CD8-positive, alpha-beta T cell (primary cell): ENCODE measurements at places on chromosomes 4 and X. TPM values are rescaled to one million over a fixed set of nuclear protein-coding genes. Genes with fewer than 3 reads are reported as not detected.

DNA sequence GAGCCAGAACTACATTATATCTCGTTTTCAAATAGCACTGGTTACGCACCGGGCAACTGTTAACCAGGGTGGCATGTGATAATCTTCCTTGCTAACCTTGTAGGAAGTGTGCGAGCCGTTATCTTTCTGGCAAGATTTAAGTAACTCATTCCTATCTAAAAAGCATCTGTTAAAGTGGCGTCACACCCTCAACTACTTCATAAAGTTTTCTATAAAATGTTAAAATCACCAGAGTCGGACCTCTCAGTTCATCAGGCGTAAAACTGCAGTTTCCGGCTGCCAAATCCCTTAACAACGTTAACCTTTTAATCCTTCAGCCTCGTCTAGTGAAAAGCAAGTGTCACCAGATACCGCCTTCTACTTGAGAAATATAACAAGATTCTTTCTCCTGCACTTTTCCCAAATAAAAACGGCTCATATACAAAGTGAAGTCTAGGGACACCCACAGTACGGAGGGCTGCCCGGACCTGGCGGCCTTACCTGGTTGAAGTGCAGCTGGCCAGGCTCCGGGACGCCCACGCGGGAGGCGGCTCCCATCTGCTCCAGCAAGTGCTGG is 1.2 kb downstream of the SLC39A8 start:
- DNase-seq = no peak

- DNase-seq = no peak
Measured at GRCh38 chrX:110327336-110327735, 9.5 kb upstream of the AMMECR1 start.

DNA sequence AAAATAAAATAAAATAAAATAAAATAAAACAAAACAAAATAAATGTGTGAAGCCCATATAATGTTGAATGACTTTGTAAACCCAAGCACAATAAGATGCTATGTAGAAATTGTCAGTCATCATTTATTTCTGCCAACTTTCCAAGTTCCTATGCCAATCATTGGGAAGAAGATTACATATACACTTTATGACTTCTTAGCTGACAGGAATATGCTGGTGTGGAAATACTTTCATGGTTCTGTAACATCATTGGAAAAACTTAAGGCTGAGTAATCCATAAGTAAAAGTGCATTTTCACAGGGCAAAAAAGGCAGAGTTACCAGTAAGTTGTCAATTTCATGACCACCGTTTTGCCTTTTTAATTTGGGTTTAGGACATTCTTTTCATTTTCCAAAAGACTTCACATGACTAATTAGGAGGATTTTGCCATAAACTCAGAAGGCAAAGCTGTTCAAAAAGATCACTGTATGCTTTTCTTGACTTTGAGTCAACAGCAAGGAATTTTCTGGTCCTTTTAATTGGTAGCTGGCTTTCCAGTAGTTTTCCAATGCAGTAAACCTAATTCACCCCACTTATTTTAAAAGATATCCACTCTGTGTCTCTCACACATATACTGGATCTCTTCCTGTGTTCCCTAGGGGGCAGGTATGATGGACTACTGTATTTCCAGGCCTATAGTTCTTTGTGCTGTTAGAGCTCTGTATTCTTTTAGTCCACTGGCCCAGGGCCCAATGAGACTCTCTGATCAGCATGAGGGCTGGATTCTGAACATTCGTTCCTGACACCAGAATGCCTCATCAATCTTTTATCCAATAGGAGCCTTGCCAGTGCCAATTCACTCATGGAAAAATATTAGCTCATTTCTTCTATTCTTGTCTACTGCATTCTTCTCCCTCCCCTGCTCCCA is 26.2 kb upstream of the SCRG1 start:
- DNase-seq = no peak

- no peak for DNase-seq
Measured at GRCh38 chrX:122439831-122440230, 744.2 kb upstream of the GRIA3 start.

GRCh38 chrX:40700640-40701342 is 34.6 kb downstream of the MED14 start:
- DNase-seq = no peak

GRCh38 chr4:9942921-9943600 is 78.2 kb downstream of the SLC2A9 start:
- no peak for DNase-seq

GRCh38 chr4:40693946-40694345 is 55.8 kb upstream of the NSUN7 start:
- no peak for DNase-seq

GRCh38 chr4:113248320-113248719 is 198.9 kb downstream of the ANK2 start:
- DNase-seq = no peak

DNA sequence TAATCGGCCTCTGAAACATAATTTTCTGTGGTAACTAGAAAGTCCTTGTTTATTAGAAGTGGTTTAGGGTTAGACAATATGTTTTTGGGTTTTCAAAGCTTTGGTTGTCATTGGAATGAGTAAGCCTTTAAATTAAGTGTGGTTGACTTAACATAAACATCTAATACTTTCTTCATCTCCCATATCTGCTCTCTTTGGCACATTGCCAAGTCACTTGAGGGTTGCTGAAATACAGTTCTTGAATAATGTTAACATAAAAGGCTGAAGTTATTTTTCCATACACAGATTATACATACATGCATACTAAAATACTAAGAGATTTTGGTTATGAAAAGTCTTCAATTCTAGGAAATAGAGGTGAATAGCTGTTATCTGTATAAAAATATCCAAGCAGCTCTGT is 241.7 kb upstream of the BMP3 start:
- DNase-seq = peak; percentile 10

DNA sequence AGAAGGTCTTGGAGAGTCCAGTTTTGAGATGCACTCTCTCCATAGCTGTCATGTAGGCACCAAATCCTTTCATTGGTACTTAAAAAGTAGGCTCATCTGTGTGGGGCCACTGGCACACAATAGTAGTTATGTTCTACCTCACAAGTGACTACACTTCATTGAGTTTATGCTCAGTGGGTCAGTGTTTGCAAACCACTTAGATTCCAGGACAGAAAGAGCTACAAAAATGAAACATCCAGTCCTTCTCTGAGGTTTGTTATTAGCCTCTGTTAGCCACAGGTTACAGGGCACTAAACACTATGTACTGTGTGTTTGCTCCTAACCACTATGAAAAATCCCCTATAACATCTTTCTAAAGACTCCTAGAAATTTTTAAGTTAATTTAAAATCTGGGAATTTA is 13.8 kb downstream of the RAB28 start:
- DNase-seq = no peak

DNA sequence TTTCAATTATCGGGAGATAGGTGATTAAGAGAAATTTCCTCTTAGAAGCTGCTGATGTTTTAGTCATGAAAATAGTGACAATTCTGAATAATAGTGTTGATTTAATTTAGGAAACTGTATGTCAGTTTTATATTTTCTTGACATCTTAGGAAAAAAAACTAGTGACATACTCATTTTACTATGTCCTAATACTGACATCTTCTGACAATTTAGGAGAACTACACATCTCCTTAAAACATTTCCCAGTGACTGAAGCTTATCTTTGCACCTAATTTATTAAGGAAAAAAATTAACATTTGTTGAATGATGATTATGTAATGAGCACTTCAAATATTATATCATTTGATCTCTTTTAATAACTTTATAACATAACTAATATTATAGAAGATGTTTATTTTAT is 42.0 kb upstream of the RBMXL3 start:
- DNase-seq = no peak

GRCh38 chr4:87913896-87914295 is 61.6 kb upstream of the SPP1 start:
- DNase-seq = no peak

- DNase-seq = no peak
Measured at GRCh38 chr4:85676850-85677590, 202.1 kb downstream of the ARHGAP24 start.

GRCh38 chr4:185966549-185966948 is 102.4 kb upstream of the TLR3 start:
- no peak for DNase-seq

GRCh38 chr4:98546910-98547594 is 111.4 kb downstream of the TSPAN5 start:
- DNase-seq = no peak

GRCh38 chrX:149213264-149213663 is 291.8 kb downstream of the IDS start:
- no peak for DNase-seq

DNA sequence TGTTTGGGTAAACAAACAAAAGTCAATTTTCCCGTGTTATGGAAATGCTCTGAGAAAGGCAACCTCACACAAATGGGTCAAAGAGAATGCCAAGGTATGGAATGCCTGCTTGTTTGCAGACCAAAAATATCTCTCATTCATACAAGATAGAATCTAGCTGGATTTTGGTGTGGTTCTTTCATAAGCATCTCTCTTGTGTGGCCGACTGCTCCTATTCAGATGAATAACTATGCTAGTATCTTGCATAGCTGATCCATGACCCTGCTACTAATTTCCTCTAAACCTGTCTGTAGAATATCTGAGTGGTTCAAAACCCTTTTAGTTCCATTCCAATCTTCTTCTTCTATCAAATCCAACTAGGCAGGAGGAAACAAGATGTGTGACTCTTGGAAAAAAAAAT is 28.2 kb upstream of the SORBS2 start:
- DNase-seq = no peak

GRCh38 chr4:53321151-53321983 is 44.5 kb downstream of the SCFD2 start:
- no peak for DNase-seq

GRCh38 chr4:100581337-100581736 is 63.5 kb upstream of the EMCN start:
- DNase-seq = no peak

- no peak for DNase-seq
Measured at GRCh38 chr4:5611750-5612149, 96.6 kb downstream of the EVC2 start.

- DNase-seq = no peak
Measured at GRCh38 chr4:75790024-75790423, 65.6 kb downstream of the USO1 start.

DNA sequence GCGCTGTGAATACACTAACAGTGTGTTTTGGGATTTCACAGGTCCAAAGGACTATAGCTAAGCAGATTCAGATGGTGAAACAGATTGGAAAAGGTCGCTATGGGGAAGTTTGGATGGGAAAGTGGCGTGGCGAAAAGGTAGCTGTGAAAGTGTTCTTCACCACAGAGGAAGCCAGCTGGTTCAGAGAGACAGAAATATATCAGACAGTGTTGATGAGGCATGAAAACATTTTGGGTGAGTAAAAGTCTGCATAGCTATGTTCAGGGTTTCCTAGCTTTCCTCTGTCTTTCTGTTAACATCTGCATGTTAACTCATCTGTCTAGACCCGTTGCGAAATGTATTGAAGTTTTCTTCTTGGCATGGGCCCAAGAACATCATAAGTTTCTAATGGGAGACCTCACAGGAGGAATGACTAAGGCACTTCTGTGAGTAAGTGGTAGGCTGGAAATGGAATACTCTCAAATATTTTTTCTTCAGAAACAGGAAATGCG is 372.1 kb downstream of the BMPR1B start:
- DNase-seq = no peak

DNA sequence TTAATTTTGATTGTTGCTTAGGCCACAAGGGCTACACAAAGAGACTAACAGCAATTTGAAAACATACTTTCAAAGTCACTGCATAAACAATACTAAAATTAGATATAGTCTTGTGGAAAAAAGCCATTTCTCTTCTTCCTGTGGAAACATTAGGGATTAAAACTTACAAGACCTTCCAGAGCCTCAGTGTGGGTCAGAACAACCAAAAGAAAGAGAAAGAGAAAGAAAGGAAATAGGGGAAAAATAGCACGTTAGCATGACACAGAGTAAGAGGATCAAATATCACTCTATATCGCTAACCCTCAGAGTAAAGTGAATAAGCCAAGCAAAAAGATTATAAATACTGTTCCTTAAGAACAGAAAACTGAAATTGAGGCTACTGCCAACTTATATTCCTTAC is 127.8 kb upstream of the DIAPH2 start:
- no peak for DNase-seq

- no peak for DNase-seq
Measured at GRCh38 chrX:39642071-39642470, 455.7 kb downstream of the BCOR start.

DNA sequence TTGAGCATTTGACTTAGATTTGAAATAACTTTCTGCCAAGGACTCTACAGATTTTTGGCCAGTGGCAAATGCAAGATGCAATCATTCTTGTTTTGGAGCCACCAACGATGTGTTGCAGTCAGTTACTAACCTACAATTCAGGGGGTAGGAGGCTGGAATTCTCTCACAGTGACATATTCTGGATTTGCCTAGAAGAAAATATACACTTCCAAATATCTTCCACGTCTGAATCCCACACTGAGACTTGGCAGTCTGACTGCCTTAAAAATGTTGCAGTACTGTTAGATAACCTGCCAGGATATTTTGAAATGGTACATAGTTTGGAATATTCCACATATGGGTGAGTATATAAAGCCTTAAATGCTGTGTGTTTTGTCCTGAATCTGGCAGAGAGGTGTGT is 27.6 kb upstream of the AGTR2 start:
- no peak for DNase-seq

GRCh38 chr4:139794158-139794954 is 128.7 kb downstream of the MGST2 start:
- DNase-seq = no peak

DNA sequence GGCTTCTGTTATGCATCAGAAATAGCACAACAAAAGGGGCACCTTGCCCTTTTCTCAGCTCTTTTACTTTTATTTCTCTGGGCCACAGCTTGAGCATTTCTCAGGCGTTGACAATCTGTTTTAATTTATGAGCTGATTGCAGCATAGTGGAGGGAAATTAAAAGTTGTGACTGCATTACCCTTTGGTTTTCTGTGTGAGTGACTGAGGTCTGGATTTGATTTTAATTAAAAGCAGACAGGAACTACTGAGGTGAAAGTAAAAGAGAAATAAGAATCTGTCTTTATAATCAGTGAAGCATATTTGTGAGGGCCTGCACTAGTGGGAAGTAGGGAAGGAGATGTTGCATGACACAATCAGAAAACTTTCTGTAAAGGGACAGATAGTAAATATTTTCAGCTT is 43.4 kb upstream of the GEMIN8 start:
- no peak for DNase-seq

Gene CT45A2
- not detected for total RNA-seq

Gene DMRTC1
- total RNA-seq = 0.71 TPM

Gene TECRL
- total RNA-seq = not detected

Gene FAM9C
- not detected for total RNA-seq

Gene TMEM31
- total RNA-seq = not detected

Gene ZFP42
- not detected for total RNA-seq

Gene MAGEA11
- total RNA-seq = not detected

Gene SLITRK2
- total RNA-seq = not detected

Gene CT47B1
- total RNA-seq = not detected

Gene MAGED4
- total RNA-seq = 0.54 TPM

Gene VCX
- not detected for total RNA-seq

Gene HOPX
- total RNA-seq = 10.0 TPM

Gene RENBP
- total RNA-seq = 6.3 TPM

Gene NPNT
- total RNA-seq = not detected

Gene CT83
- total RNA-seq = not detected

Gene MTMR1
- 32.0 TPM for total RNA-seq

Gene MID2
- total RNA-seq = 17.1 TPM

Gene CDKL5
- 0.78 TPM for total RNA-seq
